ENCODE measurements at places on chromosomes 4 and X.

- no peak for DNase-seq
Observed at GRCh38 chr4:124946696-124947095, 234.2 kb upstream of the ANKRD50 start.

GRCh38 chr4:100557306-100557705 is 39.5 kb upstream of the EMCN start:
- DNase-seq, result no peak

DNA sequence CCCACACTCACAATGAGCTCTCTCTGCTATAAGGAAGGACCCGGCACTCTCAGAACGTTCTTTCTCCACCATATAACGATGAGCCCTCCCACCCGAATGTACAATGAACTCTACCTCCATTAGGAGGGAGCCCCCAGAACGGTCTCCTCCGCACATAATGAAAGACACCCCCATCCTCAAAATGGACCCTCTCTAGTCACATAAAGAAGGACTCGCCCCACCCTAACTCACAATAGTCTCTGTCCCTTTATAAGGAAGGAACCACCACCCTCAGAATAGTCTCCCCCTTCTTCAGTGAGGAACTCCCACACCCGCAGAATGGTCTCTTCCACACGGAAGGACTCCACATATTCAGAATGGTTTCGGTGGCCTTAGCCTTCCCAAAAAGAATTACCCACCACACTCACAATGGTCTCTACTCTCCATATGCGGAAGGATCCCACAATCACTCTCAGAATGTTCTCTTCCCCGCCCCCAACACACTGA is 477 bp downstream of the SLC35A2 start:
- no peak for DNase-seq

DNA sequence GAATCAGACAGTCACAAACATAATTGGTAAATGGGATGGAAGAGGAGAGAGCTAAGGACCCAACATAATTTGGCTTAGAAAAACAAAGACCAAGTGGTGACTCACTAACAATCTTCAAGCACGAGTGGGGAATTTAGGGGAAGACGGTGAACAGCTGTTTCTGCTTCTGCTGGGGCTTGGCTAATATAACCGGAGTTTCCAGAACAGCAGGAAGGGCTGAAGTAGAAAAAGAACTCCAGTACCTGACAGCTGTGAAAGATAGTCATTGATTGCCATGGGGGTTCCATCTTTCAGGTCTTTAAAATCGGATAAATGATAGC is 290.9 kb upstream of the LDB2 start:
- DNase-seq, result no peak

- DNase-seq, result no peak
Observed at GRCh38 chrX:136203438-136203837, 47.8 kb downstream of the MAP7D3 start.

DNA sequence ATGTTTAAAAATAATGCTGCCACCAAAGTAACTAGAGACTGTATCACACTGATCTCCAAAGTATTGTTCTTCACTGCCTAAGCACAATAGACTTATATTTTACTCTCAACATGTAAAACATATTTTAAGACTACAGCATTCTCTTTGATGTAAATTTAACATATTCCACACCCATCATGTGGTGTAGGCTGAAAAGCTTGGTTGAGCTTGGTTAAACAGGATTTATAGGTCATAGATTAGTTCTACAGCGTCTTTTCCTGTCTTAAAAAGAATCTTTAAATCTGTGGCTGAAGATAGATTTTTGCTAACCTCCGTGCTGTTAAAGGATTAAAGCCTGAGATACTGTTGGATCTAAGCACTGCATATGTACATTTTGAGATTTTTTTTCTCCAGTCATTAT is 379.9 kb downstream of the SH2D1A start:
- DNase-seq, result no peak

DNA sequence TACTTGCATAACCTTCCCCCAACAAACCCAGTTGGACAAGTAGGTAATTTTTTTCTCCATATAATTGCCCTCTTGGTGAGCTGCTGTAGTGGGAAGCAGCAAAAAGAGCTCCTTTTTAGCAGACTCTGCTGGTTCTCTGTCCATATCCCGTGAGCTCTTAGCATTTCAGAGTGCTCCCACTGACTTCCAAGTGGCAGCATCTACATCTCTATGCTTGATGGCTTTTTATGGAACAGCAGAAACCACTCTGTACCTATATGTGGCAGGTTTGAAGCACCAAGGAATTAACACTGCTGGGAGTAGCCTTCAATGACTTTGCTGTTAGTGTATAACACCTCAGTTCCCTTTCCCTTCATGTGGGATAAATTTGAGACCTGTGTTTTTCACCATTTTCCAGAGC is 168.4 kb upstream of the NHS start:
- no peak for DNase-seq

- DNase-seq, result no peak
Observed at GRCh38 chrX:151938172-151938571, 25.5 kb downstream of the MAGEA4 start.

DNA sequence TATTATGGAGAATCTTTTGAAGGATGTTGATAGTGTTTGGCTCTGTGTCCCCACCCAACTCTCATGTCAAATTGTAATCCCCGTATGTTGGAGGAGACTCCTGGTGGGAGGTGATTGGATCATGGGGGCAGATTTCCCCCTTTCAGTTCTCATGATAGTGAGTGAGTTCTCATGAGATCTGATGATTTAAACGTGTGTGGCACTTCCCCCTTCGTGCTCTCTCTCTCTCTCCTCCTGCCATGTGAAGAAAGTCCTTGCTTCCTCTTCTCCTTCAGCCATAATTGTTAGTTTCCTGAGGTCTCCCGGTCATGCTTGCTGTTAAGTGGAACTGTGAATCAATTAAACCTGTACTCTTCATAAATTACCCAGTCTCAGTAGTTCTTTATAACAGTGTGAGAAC is 166.1 kb upstream of the NUDT6 start:
- no peak for DNase-seq

- peak; percentile 16 for DNase-seq
Observed at GRCh38 chrX:85052636-85053343, 49.1 kb downstream of the APOOL start.

DNA sequence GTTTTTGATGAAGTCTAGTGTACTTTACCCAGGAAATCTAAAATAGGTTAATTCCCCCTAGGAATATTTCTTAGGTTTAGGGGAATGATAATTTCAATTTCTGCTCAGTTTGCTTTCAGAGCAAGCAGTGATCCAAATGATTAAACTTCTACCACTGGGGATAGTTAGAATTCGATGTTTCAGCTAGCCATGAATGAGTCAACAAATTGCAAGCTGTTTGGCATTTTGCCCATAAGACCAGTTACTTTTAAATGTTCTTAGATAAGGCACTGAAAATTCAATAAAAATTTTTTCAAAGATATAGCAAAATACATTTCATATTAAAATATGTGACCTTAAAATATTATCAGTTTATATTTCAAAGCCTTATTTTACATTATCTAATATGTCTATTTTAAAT is 993.6 kb downstream of the ARAP2 start:
- peak; percentile 50 for DNase-seq

GRCh38 chr4:99473131-99473530 is 37.7 kb upstream of the C4orf17 start:
- DNase-seq, result no peak

GRCh38 chrX:105190252-105190853 is 30.1 kb downstream of the TEX13A start:
- DNase-seq, result no peak

DNA sequence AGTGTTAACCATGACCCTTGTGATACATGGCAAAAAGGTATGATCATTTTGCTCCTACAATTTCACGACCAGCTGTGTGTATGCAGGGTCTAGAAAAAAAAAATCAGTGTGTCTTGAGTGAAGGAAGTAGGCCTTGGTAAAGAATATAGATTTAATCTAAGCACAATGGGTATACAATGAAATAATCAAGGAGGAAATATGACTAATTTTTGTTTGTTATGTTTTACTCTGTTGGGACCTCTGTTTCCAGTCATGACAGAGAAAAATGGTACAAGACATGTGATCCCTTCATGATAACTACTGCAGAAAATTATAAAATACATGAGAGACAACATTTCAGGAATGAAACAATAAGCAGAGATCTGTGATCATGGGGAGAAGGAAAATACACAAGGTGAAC is 835.5 kb downstream of the PDHA2 start:
- no peak for DNase-seq

DNA sequence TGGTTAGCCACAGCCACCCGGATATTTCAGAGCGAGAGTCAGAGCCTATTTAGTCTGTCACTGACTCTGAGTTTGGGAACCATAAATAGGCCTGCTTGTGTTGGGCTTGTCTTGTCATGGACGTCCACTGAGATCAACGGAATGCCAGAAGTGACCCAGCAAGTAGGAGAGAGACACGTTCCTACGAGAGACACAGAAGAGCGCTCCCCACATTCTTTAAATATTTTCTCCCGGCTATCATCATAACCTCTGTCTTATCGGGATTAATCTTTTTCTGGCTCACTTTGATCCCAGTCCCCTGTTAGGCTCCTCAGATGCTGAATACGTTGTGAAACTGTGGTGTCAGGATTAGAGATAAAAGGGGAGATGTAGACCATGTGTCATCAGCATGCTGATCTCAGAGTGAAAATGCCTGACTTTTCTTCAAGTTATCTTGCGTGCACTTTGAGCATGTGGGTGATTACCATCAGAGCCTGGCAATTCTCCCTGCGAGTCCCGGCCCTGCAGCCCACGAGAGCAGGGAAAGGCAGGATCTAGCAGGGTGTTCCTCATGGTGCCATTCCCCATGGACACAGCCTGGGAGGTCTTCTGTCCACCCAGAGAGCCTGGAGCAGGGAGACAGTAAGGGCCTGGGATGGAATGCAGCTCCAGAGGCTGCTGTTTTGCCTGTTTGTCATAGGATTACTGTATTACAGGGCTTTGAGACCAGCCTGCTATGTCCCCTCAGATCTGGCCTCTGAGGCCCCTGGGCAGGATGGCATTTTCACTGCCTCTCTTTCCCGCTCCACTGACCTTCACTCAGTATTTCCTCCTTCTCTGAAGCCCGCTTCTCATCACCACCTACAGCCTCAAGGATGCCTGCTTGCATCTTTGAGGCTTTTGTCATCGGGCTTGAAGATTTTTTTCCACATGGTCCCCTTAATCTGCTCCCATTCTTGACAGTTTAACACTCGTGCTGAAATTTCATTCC is 2.8 kb upstream of the TENM3 start:
- DNase-seq, result peak; percentile 94

DNA sequence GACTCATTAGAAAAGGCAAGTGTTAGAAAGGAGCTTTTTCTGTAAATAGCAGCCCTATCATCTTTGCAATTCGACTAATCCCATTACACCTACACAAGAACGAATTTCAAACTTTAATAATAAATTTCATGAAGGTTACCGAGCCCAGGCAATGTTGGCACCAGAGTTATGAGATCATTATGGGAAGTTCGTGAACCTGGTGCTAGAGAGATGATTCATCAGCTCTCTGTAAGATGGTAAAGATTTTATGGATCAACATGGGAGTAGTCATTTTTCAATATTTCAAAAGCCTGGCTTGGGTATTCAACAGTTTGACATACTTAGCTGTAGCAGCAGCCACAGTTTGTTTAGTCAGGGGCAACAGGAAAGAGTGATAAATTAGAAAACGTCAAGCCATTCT is 35.8 kb downstream of the AMELX start:
- DNase-seq, result peak; percentile 5

GRCh38 chrX:9728261-9728660 is 37.4 kb downstream of the GPR143 start:
- no peak for DNase-seq

DNA sequence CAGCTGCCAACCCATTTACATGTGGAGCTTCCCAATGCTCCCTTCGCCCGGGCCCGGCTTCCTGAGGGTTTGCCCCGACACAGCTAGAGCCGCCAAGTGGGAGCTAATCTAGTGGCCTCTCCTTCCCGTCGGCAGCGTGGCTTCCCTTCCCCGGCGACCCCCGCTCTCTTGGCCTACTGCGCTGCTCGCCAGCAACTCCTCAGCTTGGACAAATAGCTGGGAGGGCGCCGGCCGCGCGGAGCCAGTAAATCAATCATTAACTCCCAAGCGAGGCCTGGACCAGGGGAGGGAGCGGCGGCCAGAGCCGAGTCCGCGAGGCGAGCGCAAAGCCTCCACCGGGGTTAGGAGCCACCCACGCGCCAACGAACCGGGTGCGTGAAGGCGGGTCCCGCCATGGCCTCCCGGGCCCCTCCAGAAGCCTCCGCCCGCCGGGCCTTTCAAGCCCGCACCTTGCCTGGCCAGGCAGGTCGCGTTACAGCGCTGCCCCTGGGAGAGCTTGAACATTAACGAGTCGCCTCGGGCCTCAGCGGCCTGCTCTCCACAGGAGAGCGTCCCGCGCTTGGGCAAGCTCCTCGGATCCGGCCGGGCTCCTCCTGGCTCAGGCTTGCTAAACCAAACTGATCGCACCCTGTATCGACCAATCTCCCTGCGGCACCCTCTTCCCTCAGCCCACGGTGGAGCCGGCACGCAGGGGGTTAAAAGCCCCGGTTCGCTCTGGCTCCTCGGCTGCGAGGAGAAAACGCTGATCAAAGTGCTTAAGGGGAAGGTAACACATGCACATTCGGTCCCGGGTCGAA is 10.6 kb upstream of the BCOR start:
- DNase-seq, result no peak

GRCh38 chr4:54958236-54958635 is 167.2 kb downstream of the KDR start:
- DNase-seq, result no peak

GRCh38 chr4:91280551-91281290 is 1023.0 kb upstream of the GRID2 start:
- DNase-seq, result no peak

DNA sequence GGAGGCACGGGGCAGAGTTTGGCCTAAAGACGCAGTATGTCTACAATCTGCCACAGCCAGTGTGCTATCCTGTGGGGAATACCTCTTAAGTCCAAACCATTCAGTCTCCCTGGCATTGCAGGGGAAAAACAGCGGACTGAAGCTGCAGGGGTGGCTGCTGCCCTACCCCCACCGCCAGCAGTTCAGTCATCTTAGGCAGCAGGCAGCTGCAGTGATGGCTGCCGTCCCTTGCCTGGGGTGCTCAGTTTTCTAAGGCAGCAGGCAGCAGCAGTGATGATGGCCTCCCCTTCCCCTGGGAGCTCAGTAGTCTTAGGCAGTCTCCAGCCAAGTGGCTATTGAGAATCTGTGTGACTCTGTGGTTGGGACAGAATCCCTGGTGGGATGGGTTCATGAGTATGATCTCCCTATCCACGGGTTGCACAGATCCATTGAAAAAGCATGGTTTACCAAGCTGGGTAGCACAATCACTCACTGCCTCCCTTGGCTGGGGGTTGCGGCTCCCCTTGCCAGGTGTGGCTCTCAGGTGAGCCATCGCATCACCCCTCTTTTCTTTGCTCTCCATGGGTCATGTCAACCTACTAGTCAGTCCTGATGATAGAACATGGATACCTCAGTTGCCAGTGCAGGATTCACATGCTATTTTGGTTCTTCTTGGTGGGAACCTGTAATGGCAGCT is 48.9 kb upstream of the GRID2 start:
- DNase-seq, result no peak

DNA sequence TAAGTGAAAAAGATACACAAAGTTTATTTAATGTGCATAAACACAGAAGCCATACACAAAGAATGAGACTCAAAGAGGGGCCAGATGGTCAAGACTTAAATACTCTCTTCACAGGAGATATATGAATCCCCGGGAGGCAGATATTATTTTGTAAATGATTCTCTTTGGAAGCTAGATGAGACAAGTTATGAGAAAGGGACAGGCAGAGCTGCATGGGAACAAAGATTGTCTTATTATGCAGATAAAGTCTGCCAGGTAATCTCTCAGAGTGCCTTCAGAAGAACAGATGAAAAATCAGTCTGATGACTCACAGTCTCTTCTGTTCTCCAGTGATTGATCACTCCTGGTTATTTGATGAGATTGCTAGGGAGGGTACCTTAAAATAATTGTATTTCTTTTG is 89.0 kb downstream of the NAF1 start:
- DNase-seq, result no peak
